ENCODE measurements at places on chromosomes 1 and 21.

DNA sequence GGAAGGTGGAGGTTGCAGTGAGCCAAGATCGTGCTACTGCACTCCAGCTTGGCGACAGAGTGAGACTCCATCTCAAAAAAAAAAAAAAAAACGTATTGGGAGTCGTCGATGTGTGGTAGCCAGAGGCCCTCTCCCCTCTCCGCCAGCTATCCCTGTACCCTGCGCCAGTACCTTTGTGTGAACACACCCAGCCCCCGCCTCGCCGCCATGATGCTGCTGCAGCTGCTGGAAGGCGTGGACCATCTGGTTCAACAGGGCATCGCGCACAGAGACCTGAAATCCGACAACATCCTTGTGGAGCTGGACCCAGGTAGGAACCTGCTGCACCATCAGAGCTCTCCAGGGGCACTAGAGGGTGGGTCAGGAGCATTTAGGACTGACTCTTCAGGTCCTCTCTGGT, 12.2 kb downstream of the PINK1 start:
- no peak for DNase-seq

GRCh38 chr21:34722684-34723300, 54.0 kb downstream of the CLIC6 start:
- DNase-seq = no peak

- no peak for DNase-seq
Measured at GRCh38 chr1:172838680-172839313, 179.9 kb downstream of the FASLG start.

DNA sequence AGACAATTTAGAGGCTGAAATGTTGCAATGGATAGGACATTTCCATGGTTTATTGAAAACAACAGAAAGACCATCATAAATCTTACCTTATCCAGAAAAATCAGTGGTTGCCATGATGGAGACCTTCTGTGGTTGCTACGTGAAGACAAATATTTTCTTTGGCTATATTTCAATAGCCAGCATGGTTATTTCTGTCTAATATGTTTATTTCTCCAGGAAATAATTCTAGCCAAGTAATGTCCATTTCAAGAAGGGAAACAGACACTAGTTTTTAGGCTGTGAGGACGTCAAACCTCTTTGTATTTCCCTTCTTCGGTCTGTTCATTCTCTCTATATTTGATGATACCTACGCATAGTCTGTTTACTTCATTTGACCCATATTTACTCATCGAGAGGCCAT, 49.2 kb upstream of the NFASC start:
- DNase-seq = no peak

DNA sequence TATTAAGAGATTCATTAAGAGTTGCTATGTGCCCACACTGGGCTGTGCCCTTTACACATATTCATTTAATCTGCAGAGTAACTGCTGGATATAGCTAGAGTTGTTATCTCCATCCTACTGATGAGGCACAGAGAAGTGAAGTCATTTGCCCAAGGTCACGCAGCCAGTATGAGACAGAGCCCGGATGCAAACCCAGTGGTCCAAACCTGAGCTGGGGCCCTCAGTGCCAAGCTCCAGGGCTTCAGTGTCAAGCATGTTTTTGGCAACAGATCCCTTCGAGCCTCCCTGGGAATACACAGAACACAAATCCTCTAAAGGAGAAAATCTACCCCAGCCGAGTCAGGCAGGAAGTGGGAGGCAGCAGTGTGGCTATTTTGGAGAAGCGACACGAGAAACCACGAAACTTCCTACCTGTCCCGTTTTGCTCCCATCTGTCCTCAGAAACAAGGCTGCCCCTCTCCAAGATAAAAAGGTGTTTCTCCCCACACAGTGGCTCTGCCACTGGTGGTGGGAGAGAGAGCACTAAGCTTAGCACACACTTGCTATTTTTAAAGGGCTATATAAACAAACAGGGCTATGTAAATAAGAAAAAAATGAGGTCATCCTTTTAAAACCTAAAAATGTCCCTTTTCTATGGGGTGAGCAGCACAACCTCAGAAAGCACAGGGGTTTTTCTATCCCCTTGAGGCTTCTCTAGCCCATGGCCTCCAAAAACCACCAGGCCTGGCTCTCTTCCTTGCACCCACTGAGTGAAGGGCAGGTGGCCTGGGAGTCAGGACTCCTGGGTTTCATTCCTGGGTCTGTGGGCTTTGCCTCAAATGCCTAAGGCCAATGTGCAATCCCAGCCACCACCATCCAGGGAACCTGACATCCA, 138.6 kb upstream of the EDN2 start:
- no peak for DNase-seq

- DNase-seq = no peak
Measured at GRCh38 chr1:39900662-39901463, 854 bp downstream of the MYCL start.

DNA sequence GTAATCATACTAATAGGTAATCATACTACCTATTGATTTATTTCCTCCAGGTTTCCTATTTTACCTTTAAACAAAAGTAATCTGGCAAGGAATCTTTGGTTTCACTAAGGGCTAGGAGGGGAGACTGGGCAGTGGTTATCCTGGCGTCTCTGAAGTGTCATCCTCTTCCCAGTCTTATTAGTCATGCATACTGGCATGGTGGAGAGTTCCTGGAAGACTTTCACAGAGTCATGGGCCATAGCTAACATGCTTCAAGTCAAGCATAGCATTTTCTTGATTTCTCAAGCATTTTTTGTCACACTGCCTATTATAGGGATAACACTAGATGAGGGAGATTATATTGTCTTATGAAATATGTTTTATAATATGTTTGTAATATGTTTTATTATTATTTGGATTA, 64.0 kb upstream of the ASB17 start:
- no peak for DNase-seq

- DNase-seq = no peak
Measured at GRCh38 chr1:2533365-2533764, 3.3 kb upstream of the HES5 start.

DNA sequence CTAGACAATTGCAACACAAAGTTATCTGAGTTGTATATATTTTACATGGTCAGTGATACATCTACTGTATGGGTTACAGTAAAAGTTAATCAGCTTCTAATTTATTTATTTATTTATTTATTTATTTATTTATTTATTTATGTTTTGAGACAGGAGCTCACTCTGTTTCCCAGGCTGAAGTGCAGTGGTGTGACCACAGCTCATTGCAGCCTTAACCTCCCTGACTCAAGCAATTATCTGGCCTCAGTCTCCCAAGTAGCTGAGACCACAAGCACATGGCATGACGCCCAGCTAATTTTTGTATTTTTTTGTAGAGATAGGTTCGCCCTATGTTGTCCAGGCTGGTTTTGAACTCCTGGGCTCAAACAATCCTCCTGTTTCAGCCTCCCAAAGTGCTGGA, 241.6 kb downstream of the PTPRC start:
- DNase-seq = no peak

- DNase-seq = no peak
Measured at GRCh38 chr1:229281339-229281926, 10.5 kb downstream of the RAB4A start.

GRCh38 chr1:161863549-161863948, 97.4 kb downstream of the ATF6 start:
- DNase-seq = no peak

- DNase-seq = no peak
Measured at GRCh38 chr1:6328091-6328490, 65.5 kb downstream of the ACOT7 start.

- DNase-seq = no peak
Measured at GRCh38 chr1:15187175-15188129, 33.9 kb downstream of the TMEM51 start.

GRCh38 chr21:35208104-35208503, 159.0 kb upstream of the RUNX1 start:
- DNase-seq = no peak

GRCh38 chr1:151461694-151462093, 2.4 kb upstream of the POGZ start:
- no peak for DNase-seq

DNA sequence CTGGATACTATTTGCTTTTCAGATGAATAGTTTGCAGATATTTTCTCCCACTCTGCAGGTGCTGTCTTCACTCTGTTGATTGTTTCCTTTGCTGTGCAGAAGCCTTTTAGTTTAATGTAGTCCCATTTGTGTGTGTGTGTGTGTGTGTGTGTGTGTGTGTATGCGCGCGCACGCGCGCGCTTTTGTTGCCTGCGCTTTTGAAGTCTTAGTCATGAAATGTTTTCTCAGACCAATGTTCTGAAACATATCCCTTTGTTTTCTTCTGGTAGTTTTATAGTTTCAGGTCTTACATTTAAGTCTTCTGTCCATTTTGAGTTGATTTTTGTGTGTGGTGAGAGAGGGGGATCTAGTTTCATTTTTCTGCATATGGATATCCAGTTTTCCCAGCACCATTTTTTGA, 63.5 kb downstream of the XPR1 start:
- DNase-seq = no peak

DNA sequence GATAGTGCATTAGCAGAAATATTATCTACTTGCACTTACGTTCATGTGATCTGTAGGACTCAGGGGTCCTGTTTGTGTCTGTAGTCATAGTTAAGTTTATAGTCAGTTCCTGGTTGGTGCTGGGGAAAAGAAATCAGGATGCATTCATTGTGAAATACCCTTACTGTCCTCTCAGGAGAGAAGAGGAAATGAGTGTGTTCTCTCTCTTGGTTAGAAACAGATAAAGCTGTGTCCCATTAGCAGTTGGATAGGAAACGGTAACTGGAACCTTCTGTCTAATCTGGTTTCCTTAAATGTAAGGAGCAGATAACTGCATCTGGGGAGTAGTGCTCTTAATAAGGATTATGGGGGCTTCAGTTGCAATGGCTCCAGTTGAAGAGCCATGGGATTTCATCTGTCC, 8.9 kb downstream of the SDCCAG8 start:
- no peak for DNase-seq

DNA sequence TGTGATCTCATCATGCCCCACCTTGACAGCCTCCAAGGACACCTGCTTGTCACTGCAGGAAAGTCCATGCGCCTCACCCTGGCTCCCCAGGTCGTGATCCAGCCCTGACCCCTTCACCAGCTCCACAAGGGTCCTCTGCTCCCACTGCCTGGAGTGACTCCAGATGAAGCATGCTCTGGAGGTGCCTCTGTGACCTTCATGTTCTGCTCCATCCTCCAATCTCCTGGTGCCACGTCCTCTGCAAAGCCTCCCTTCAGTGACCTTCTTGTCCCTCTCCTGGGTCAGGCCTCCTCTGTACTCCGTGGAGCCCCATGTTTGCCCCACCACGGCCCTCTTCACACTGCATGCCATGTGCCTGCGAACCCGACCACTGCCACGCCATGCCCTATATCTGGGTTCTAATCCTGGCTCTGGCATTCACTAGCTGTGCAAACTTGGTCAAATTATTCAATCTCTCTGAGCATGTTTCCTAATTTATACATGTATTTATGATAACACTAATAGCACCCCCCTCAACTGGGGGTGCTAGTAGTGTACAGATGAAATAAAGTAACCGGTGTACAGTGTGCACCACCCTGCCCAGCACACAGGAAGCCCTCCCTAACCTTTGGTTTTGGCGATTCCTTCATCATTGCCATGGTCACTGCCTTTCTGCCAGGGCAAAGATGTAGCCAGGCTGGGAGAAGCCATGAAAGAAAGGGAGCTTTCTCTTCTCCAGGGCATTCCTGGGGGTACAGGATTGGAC, 77.4 kb downstream of the STUM start:
- DNase-seq = no peak

GRCh38 chr21:25625036-25625435, 14.0 kb upstream of the JAM2 start:
- no peak for DNase-seq

DNA sequence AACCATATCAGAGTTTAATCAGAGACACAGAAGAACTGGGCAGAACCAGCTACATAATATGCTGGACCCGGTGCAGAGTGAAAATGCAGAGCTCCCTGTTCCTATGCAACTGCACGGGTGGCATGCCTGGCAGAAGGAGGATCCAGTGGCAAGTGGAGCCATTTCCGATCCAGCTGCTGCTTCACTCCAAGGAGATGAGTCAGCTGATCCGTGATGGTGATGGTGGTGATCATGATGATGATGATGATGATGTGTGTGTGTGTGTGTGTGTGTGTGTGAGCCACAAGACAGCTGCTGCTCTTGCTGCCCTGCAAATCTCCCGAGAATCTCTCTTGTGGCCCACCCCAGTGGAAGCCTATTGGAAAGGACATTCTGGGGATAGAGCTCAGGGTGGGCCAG, 133.0 kb downstream of the URB2 start:
- no peak for DNase-seq

- no peak for DNase-seq
Measured at GRCh38 chr21:19181604-19182140, 778.1 kb upstream of the TMPRSS15 start.

DNA sequence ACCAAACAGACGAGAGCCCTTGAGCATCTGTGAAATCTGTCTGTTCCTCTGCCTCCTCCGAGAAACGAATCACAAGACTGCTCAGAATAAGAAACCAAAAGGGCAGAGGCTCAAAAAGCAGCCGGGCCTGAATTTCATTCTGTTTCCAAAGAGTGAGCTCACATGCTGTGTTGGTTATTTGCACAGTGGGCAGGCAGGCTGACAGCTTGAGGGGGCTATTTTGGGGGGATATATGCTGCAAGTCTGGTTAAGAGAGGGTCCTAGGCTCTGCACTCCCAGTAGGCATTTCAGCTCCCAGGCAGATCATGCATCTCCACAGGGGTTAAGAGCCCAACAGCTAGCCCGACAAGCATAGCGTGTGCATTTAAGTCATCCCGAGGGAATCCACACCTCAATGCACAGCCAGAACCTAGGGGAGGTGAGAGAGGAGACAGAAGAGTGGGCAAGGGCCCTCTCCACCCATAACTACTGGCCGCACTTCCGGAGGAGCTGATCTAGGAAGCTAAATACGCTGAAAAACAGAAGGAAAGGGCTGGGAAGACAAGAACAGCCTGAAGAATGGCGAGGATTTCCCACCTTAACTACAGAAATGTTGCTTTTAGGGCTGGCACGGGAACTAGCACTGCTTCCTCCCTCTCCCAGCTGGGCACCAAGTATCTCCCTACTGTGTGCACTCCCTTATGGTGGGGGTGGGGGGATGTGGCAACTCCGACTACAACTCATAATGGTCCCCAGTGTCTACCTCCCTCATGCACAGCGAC, 3.7 kb downstream of the PGBD5 start:
- DNase-seq = no peak

DNA sequence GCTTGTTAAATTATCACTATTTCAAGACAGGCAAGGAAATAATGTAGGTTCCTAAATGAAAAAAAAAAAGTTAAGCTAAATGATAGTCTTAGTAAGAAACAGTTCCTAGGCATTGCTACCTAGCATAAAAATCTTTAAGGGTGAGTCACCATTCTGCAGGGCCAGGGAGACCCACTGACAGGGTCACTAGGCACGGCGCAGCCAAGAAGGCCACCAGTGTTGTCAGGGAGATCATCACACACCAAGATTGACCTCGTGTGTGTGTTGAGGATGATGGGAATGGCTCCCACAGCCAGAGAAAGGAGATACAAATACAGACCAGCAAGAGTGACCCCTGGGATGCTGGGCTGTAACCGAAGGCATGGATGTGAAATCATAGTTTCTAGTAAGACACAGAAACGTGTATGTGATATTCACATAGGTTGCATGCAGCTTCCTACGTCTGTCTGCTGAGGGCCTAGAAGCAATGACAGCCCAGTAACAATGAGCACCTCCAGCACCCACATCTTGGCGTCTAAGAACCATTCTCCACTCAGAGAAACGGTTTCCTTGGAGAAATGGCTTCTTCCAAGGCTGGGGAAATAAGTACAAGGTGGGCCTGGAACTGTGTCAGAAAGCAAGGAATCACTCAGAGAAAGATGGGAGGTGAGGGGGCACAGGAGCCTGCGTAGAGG, 29.1 kb downstream of the RIPK4 start:
- DNase-seq = no peak

Measured in NCI-H1105 treated with DMSO at 0.1 percent for 48 hours (cell line).